ENCODE measurements at places on chromosomes 3 and 15.

DNA sequence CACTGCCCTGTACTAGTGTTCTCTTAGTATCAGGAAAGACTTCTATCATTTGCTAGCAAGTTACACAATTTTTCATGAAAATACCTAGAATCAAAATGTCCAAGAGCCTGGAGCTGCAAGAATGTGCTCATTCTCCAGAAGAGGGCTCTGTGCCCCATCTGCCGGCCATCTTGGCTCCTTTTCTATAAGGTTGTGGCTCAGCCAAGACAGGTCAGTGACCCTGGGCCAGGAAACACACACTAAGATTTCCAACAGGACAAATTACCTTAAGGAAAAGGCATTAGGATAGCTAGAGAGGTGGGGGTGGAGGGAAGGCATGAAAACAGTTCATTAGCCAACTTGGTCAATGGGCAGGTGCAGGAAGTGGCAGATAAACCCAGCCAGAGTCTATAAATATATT is 20.7 kb downstream of the TIMP4 start:
- DNase-seq: no peak

- DNase-seq: peak; percentile 16
These were observed 81.2 kb downstream of the SRGAP3 start for GRCh38 chr3:9168241-9168741.

DNA sequence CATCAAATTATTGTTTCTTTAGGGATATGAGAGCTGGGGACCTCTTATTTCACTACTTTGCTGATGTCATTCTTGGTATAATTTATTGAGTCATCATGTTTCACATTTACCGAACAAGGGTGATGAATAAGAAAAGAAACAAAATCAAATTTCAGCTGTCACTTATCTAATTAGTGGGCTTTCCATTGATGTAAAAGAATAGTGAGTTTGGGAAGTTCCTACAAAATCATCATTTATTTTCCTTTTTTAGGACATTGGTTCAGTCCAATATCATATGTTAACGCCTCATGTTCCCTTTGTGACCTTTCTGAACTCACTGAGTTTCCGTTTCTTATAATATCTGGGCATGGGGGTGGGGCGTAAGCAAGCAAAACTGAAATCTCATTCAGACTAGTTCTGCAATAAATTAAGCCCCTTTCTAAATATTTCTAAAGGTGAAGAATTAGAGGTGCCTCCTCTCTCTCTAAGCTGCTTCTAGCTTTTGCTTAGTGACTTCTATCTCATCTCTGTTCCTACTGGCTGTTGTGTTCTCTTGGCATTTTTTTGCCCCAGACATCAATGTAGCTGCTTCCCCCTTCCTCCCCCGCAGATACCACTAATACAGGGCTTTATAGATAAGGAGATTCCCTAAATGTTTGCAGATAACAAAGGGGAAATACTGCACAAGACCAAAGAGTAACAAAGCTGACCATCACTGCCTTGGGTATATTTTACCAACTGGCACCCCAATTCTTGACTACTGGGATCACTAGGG is 238.0 kb upstream of the CTNNB1 start:
- no peak for DNase-seq

DNA sequence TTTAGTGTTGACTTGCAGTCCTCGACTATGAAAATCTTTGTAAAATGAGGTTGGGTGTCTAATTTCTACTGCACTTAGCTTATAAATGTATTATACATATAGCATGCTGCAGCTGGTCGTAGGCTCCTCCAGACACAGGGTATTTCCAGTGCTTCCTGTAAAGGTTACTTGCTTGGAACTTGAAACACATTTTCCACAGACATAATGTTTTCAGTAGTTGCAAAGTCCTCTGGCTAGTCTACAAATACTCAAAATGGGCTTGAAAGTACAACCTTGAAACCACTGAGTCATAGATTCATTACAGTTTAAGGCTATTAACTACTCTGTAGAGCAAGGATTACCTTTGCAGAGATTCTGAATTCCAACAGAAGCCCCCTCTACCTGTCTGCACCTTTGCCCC is 464.1 kb downstream of the RAP2B start:
- no peak for DNase-seq

DNA sequence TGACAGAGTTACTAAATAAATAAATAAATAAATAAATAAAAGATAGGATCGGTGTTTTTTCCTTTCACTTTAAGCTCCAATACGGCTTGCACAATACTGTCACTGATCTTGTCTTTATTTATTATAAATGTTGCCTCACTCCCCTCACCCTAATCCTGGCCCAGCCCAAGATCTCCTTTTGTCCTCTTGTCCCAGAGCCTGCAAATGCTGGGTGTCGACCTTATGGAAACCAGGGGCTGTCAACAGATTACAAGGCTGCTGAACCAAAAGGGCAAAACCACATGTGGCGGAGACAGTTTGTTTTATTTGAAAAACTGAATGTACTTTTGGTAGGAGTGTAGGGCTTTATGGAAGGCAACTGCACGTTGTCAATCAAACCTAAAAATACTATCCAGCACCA is 75.9 kb downstream of the RFTN1 start:
- no peak for DNase-seq

- no peak for DNase-seq
These were observed 515.6 kb upstream of the SGO1 start for GRCh38 chr3:20701641-20702040.

- no peak for DNase-seq
These were observed 124.8 kb downstream of the ATP10A start for GRCh38 chr15:25738171-25738965.

- DNase-seq: no peak
These were observed 22.6 kb upstream of the FILIP1L start for GRCh38 chr3:100136921-100137320.

GRCh38 chr3:172079326-172079976 is 40.1 kb downstream of the FNDC3B start:
- DNase-seq: no peak

- DNase-seq: no peak
These were observed 360.4 kb upstream of the ROBO2 start for GRCh38 chr3:76679541-76679940.

- no peak for DNase-seq
These were observed 84.4 kb downstream of the GPR156 start for GRCh38 chr3:120200493-120201235.

GRCh38 chr3:157769378-157769777 is 266.2 kb upstream of the VEPH1 start:
- DNase-seq: no peak

GRCh38 chr15:85125056-85125661 is 143.5 kb downstream of the PDE8A start:
- DNase-seq: no peak

GRCh38 chr3:32794487-32795308 is 23.1 kb upstream of the TRIM71 start:
- no peak for DNase-seq

DNA sequence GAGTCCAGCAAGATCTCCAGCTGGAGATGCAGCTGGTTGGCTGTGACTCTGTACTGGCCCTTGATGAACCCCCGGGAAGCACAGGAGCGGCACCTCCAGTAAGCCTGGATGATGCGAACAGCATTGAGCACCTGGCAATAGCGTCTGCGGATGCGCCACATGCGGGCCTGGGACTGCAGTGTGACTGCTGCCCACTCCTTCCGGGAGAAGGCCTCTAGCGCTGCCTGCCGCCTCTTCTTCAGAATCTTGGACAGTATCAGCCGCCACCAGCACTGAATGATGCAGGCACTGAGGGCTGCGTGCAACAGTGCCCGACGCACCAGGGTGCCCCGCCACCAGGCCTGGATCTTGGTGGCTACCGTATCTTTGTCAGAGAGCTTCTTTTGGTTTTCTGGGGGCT is 8.2 kb downstream of the IQCF1 start:
- DNase-seq: no peak

DNA sequence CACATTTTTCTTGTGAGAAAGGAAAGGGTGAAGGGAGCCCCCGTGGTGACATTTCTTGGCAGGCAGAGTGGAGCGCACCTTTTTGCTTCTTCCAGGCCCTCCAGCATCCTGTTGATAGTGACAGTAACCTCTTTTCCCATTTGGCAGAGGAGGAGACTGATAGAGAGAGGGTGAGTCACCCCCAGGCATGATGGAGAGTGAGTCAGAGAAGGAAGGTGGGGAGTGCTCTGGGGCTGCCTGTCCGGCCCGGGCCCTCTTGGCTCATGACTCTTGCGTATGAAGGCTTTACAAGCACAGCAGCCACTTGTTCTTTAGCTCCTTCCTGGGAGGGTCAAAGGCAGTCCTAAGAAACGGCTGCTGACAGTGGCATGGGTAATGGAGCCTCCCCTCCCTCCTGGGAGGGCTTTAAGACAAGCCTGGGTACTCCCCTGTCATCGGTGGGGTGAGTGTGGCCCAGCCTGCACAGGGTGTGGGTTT is 16.0 kb downstream of the ANKRD63 start:
- no peak for DNase-seq

DNA sequence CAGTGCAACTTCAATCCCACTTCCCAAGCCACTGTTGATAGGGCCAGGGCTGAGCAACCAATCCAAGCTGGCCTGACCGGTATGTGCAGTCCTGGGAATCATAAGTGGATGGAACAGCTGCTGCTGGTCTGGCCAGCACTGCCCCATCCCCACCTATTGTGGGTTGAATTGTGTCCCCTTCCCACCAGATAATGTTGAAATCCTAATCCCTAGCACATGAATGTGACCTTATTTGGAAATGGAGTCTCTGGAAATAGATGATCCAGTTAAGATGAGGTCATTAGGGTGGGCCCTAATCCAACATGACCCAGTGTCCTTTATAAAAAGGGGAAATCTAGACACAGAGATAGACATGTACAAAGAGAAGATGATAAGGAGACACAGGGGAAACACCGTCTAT is 13.7 kb upstream of the PDIA5 start:
- no peak for DNase-seq
